Stimulated activated CD4-positive, alpha-beta T cell treated with anti-CD3 and anti-CD28 coated beads, Interleukin-15, amount 100 ng/mL, for 1 hour (primary cell): ENCODE measurements at places on chromosomes 3 and 15.
A peak's percentile ranks its signal among the peaks of the same experiment; 100 is the strongest.

- no peak for DNase-seq
These were observed 760.2 kb downstream of the NAALADL2 start for GRCh38 chr3:175619369-175619768.

DNA sequence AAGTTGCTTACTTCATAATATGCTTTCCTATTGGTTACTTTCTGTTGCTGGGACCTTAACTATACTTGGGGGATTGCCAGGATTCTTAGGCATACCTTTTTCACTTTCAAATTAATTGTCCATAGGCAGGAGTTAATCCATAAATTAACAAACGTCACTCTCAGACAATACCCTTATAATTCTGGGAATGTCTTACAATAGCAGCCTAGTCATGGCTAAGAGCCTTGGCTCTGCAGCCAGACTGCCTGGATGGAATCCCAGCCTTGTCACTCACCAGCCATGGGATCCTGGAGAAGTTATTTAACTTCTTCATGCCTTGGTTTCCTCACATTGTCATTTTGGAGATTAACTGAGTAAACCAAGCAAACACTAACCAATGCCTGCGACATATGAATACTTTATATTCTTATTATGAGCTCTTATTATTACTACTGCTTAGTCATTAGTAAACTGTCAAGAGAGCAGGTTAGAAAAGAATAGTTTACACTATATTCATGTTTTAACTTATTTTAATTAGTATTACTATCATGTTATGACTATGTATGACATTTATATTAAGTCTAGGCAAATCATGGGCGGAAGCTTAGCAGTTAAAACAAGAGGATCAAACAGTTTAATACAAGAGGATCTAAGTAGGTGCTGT is 29.0 kb downstream of the GYG1 start:
- no peak for DNase-seq

- no peak for DNase-seq
These were observed 63.6 kb downstream of the SMAD6 start for GRCh38 chr15:66765478-66766281.

- no peak for DNase-seq
These were observed 36.8 kb upstream of the TBL1XR1 start for GRCh38 chr3:177234121-177234520.

DNA sequence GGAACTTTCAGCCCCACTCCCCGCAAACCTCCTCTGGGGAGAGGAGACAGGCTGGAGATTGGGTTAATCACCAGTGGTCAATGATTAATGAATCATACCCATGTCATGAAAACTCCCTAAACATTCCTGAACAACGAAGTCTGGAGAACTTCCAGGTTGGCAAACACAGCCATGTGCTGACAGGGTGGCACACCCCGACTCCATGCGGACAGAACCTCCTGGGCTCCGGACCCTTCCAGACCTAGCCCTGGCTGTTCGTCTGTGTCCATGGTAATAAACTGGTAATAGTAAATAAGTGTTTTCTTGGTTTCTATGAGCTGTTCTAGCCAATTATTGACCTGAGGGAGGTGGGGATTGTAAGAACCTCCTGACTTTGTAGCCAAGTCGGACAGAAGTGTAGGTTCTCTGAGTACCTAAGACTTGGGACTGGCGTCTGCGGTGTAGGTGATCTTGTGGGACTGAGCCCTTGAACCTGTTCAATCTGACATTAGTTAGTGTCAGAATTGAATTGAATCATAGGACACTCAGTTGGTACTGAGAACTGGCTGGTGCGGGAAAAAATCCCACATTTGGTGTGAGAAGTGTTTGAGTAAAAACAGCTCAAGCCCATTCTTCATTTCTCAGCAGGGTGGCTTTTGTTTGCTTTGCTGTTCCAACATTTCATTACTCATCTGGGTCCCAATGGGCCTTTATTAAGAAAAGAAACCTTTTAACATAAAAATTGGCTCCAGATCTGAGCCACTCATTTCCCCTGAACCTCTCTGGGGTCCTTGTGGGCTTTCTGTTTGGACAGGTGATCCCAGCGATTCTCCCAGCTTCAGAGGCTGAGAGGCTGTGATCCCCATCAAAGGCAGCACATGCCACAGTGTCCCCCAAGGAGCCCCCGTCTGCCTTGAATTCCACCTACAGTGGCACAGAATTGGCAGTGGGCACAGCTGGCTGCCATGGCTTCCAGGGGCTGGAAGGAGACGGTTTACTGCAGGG is 151.0 kb downstream of the TJP1 start:
- DNase-seq, result no peak

- DNase-seq, result no peak
These were observed 174.6 kb downstream of the AKAP13 start for GRCh38 chr15:85554852-85555521.

- DNase-seq, result no peak
These were observed 121.6 kb downstream of the TFDP2 start for GRCh38 chr3:142027735-142028134.

DNA sequence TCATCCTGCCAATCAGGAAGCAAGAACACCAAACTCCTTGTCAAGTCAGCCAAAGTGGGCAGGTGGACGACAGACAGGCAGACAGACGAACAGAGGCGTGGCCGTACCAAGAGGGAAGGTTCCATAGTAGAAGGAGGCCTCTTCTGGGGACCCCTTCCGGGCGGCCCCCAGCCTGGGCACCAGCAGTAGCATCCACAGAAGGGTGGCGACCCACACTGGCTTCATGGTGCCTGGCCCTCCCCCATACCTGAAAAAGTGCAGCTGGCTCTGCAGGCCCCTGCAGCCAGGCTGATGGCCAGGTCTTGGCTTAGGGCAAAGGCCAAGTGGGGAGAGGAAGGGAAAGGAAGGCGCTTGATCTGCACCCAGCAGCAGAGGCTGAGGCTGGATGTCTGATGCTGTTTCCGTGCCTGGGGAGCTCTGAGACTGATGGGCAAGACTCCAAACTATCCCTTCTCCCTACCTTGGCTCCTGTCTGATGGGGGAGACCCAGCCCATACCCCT is 607 bp downstream of the LCTL start:
- no peak for DNase-seq

GRCh38 chr3:168864107-168865021 is 768.6 kb upstream of the GOLIM4 start:
- DNase-seq, result no peak

GRCh38 chr3:35562141-35562540 is 77.2 kb upstream of the ARPP21 start:
- no peak for DNase-seq

DNA sequence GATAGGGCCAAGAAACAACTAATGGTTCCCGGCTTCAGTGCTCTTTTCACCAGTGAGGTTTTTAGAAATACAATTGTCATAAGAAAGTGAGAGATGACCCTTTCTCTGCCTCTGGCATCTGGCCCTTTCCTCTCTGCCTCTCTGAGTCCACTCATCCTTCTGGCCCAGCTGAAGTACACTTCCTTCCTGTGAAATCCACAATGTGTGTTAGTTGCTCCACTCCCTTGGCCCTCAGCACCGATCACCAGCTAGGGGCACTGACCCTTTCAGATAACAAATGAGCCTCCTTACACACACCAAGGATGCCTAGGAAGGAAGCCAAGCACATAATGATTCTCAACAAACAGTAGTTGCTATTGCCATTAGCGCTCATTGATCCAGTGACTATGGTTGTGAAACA is 2.9 kb upstream of the CAV3 start:
- DNase-seq, result no peak

GRCh38 chr15:89845305-89845893 is 30.7 kb upstream of the ANPEP start:
- no peak for DNase-seq

- DNase-seq, result no peak
These were observed 2.8 kb downstream of the BCL2L10 start for GRCh38 chr15:52109559-52110451.

- DNase-seq, result no peak
These were observed 62.2 kb upstream of the AKAP13 start for GRCh38 chr15:85318048-85318731.

DNA sequence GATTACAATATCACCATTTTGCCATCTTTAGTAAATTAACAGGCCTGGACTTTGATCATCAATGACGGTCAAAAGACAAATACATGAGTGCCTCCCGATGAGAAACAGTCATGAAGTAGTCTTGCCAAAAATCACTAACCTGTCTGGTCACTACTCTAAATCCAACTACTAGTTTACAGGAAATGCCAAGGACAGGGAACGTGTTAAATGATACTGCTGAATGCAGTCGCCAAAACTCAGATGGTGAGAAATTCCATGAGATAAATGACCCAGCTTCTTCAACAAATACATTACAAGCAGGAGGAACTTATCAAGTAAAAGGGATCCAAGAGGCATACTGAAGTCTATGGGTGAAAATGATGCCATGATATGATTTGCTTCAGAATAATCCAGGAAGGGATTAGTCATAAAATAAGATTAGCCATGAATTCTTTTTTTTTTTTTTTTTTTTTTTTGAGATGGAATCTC is 35.8 kb upstream of the ATP13A3 start:
- no peak for DNase-seq

- DNase-seq, result peak; percentile 34
These were observed 93.9 kb upstream of the RASGRF1 start for GRCh38 chr15:79184465-79184892.

DNA sequence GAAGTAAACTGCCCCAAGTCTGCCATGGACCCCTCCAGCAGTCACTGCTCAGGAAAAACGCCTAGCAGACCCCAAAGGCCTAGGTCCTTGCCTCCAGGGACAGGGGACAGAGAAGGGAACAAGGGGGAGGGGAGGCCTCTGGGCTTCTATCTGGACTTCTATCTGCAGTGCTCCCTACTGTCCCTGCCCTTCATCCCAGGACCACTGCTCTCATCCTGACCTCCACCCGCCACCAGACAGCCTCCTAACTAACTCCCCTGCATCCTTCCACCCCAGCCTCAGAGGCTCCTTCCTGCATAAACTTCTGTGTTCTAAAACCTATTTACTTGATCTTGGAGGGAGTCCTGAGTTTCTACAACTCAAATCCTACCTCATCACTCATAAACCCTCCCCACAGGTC is 25.4 kb downstream of the SEMA7A start:
- DNase-seq, result no peak

DNA sequence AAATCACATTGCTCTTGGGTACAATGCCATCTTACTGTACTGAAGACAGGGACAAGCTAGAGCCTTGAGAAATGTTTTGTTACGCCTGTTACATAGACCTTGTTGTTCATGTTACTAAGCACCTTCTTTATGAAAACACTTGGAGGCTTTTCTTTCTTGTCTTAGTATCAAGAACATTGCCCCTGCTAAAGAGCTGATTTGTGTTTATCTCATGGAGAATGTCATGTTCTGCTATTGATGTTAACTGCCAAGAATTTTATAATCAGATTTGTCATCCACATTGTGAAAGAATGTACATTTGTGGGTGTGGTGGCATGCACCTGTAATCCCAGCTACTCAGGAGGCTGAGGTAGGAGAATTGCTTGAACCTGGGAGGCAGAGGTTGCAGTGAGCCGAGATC is 431.3 kb upstream of the MDFIC2 start:
- no peak for DNase-seq

GRCh38 chr3:138833899-138834595 is 681 bp downstream of the PIK3CB start:
- DNase-seq, result no peak

GRCh38 chr15:85710340-85710842 is 84.3 kb downstream of the KLHL25 start:
- DNase-seq, result no peak

DNA sequence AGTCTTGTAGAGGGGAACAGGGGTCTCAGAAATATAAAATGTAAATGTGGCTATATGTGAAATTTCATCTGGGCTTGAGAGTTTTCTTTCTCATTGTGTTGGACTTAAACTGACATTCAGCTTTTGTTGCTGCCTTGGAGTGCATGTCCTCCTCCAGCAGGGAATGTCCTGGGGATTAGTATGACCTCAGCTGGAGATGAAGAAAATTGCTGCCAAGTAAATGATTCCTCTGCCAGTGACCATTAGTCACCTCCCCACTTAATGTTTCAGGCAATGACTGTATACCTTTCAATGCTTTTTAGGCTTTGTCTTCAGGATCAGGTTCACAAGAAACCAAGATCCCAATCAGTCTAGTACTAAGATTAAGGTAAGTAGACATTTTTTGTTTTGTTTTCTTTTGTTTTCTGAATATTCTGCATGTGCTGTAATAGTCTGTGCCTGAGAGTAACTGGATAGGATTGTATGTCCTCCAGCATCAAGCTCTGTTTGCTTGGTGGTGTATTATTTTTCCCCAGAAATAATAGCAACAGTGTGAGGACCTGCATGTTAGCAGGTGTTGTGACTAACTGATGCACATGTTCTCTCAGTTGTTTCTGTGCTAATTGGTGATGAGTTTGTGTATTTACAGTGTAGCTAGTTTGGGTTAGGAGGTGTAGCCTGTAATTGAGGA is 18.1 kb upstream of the SLC22A13 start:
- no peak for DNase-seq
